ENCODE measurements at places on chromosomes 7 and 10.

- DNase-seq, result no peak
Measured at GRCh38 chr10:31650010-31650409, 278.6 kb downstream of the ARHGAP12 start.

GRCh38 chr10:129966370-129966888 lies 2.4 kb upstream of the EBF3 start:
- DNase-seq, result no peak

DNA sequence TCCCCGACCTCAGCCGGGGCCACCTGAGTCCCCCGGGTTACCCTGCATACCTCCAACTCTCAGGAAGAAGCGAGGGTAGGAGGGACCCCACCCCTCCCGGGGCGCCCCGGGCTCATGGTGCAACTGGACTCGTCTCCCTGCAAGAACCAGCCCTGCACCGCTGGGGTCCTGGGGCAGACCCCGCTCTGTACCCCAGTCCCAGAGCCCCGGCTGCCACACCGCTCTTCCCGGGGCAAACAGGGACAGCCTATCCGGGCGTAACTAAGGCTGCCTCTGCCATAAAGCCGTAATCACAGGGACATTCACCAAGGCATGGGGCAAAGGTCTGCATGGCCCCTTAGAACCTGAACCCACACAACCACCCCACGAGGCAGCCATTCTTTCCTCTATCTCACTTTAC lies 6.7 kb upstream of the MAFK start:
- no peak for DNase-seq

DNA sequence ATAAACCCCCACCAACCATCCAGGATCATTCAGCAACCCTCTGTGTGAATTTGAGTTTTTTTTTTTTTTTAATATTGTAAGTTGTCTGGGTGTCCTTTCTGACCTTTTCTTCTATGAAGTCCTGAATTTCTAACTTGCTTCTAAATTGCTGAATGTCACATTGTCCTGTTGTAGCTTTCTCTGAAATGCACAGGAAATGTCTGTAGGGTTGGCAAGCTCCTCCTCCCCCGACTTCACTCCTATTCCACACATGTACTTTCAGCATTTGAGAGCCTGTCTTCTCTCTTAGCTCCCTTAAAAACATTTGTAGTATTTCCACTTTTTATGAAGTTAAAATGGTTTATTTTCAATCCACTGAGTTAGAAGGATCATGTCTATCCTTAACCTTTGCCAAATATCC lies 3.3 kb upstream of the CNNM2 start:
- DNase-seq, result no peak

DNA sequence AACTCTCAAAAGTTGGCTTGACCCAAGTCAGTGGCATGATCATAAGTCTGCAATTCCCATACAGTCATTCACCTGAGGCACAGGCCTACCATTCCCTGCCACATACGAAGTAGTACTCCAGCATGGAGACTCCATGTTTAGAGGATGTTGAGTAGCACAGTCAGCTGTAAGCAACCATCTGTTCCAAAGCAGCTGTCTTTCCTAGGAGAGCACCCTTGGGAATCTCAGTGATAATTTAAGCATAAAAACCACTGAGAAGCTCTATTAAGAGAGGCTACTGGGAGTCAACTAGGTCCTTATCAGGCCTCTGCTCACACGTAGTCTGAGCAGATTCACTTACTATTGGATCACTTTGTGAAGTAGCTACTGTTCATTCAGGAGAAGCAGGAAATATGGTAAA lies 61.6 kb upstream of the UNC5B start:
- no peak for DNase-seq

DNA sequence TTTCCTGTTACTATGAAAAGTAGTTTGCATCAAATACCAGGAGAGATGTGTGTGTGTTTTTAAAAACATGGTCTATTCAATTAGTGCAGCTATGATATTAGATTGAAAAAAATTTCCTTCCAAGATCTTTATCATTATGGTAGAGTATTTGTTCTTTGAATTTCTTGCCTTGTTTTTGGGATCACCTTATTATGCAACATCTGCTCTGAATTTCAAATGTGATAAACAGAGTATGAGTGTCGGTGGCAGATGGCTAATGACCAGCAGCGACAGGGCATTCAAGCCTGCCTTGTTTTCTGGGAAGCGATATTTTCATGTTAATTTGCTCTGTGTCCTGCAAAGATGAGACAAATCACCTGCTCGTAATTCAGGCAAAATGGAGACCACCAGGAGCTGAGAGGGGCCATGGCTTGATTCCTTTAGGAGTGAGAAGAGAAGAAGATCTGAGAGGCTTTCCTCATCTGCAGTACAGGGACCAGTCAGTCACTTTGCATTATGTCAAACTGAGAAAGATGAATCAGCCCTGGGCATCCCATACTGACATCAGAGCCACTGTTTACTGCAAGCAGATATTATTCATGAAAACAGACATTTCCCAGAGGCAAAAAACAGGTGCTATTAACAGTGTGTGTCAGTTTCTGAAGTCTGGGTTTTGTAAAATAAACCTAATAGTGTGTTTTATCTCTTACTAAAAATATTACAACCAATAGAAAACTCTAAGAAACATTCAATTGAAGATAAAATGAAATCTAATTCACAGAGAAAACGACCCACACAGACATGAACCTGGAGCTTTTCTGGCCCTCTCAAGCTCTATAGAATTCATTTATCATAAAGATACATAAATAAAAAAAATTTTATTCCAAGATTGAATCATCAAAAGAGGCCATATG lies 67.6 kb downstream of the CDK6 start:
- no peak for DNase-seq

All from activated CD8-positive, alpha-beta memory T cell treated with anti-CD3 and anti-CD28 coated beads, Interleukin-2, amount 50 U/mL, for 48 hours (primary cell).